ENCODE measurements at places on chromosomes 1 and 21.

DNA sequence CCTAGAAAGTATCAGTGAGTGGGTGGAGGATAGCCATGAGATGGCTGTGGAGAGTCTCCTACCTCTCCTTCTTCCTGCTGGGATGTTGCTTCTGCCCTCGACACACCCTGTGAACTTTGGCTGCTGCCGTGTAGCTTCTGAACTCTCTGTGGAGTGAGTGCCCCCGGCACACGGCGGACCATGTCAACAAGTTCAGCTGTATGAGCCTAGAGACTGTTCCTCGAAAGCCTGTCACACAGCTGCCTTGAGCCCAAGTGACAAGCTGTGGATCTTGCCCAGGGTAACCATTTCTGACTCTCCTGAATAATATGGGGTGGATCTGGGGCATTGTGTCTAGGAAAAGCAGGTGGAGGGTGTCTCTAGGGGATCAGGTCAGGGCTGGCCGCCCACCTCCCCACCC, 143.2 kb downstream of the NOS1AP start:
- H3K27me3 ChIP-seq, result peaks cover 5% of the 10 kb centered on the region
- H3K36me3 ChIP-seq, result no peaks in the 10 kb centered on the region
- no peak for DNase-seq
- no peak overlapping the region for H3K27ac ChIP-seq
- no peak overlapping the region for H3K4me3 ChIP-seq

- H3K4me3 ChIP-seq, result peak within 1 kb of the TSS; percentile 77
- peaks cover 28% of the 10 kb centered on the region for H3K36me3 ChIP-seq
- no peaks in the 10 kb centered on the region for H3K27me3 ChIP-seq
- no peak for DNase-seq
- H3K4me1 ChIP-seq, result peaks cover 33% of the 10 kb centered on the region
These were observed at the start of gene F3 for GRCh38 chr1:94541246-94542087. Gene F3 (minus strand): TSS chr1:94541759. CDS start chr1:94541636, 123 bp downstream.

DNA sequence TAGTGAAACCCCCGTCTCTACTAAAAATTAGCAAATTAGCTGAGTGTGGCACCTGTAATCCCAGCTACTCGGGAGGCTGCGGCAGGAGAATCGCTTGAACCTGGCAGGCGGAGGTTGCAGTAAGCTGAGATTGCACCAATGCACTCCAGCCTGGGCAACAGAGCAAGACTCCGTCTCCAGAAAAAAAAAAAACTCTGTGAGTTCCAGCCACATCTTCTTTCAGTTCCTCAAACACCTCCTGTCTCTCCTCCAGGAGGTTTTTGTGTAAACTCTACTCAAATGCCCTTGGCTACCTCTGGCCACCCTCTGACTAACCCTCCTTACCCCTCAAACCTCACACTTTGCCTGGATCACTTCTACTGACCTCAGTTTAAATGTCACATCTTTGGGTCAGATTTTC, 38.1 kb downstream of the RCSD1 start:
- no peaks in the 10 kb centered on the region for H3K27me3 ChIP-seq
- H3K27ac ChIP-seq, result no peak overlapping the region
- H3K4me3 ChIP-seq, result no peak overlapping the region
- no peak for DNase-seq
- H3K36me3 ChIP-seq, result no peaks in the 10 kb centered on the region

- H3K27me3 ChIP-seq, result peaks cover 28% of the 10 kb centered on the region
- no peak overlapping the region for H3K4me3 ChIP-seq
- no peak for DNase-seq
- no peaks in the 10 kb centered on the region for H3K36me3 ChIP-seq
These were observed 12.5 kb downstream of the RGS8 start for GRCh38 chr1:182671750-182672486.

- H3K4me3 ChIP-seq, result peak overlapping the region; percentile 20
- no peaks in the 10 kb centered on the region for H3K27me3 ChIP-seq
- no peak for DNase-seq
- no peaks in the 10 kb centered on the region for H3K36me3 ChIP-seq
- H3K27ac ChIP-seq, result peak overlapping the region; percentile 76
These were observed 17.1 kb upstream of the EDN2 start for GRCh38 chr1:41501581-41501980.

DNA sequence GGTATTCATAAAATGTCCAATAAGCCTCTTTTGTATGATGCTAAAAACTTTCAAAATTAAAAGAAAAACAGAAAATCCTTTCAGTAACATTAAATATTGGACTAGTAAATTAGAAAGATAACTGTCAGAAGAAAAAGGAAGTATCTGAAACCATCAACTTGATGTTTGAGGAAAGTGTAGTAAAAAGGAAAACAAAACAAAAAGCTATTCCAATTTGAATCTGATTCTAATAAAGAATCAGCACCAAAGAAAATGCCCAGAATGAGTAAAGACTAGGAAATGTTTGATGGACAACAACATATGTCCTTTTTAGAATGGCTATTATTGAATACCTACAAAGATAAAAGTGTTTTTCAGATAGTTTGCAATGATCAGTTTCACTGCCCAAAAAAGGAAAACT, 79.9 kb upstream of the RBM34 start:
- peaks cover 8% of the 10 kb centered on the region for H3K36me3 ChIP-seq
- H3K27me3 ChIP-seq, result no peaks in the 10 kb centered on the region

- no peaks in the 10 kb centered on the region for H3K27me3 ChIP-seq
- no peak overlapping the region for H3K27ac ChIP-seq
- no peak for DNase-seq
- H3K36me3 ChIP-seq, result no peaks in the 10 kb centered on the region
These were observed 22.2 kb downstream of the SEC16B start for GRCh38 chr1:177947623-177948022.

- no peaks in the 10 kb centered on the region for H3K27me3 ChIP-seq
- H3K4me3 ChIP-seq, result no peak overlapping the region
- peaks cover 10% of the 10 kb centered on the region for H3K4me1 ChIP-seq
These were observed 27.7 kb downstream of the PPP1R12B start for GRCh38 chr1:202376247-202376646.

GRCh38 chr1:168347630-168348029, 67.0 kb downstream of the TBX19 start:
- no peaks in the 10 kb centered on the region for H3K27me3 ChIP-seq
- H3K36me3 ChIP-seq, result no peaks in the 10 kb centered on the region
- no peaks in the 10 kb centered on the region for H3K4me1 ChIP-seq
- no peak for DNase-seq
- no peak overlapping the region for H3K27ac ChIP-seq
- no peak overlapping the region for H3K4me3 ChIP-seq

DNA sequence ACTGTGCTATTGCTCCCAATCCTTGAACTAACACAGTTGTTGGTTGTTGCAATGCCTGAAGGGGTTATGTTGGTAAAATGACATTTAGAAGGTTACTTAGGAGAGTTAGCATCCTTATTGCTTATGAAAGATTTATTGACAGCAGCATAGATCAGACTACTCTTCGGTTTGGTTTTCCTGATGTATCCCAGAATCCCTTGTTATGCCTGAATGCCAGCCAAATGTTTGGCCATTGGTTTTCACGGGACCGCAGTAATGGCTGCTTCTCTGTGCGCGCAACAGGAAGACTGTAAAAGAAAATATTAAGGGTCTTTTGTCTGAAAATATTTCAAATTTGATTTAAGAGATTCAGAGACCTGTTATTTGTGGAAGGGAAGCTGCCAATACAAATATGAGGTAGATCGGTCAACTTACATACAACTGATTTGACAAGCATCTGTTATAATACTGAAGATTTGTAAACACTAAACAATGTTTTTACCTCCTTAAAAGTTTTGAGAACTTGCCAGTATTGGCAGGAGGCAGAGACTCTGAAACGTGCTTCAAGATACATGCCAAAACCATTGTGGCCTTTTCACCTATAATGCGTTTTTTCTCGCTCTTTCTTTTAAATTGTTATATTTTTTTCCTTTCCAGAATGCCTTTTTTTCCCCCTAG, 8.3 kb downstream of the NFIA start:
- peaks cover 4% of the 10 kb centered on the region for H3K36me3 ChIP-seq
- no peak overlapping the region for H3K4me3 ChIP-seq
- H3K4me1 ChIP-seq, result peaks cover 12% of the 10 kb centered on the region
- H3K27ac ChIP-seq, result no peak overlapping the region
- no peak for DNase-seq

Data from keratinocyte (primary cell).